ENCODE measurements at places on chromosomes 2 and 18. TPM values are rescaled to one million over a fixed set of nuclear protein-coding genes. Genes with fewer than 3 reads are reported as not detected.

CSRNP3 gene
- total RNA-seq, result 2.7 TPM

NPC1 gene
- total RNA-seq, result 254 TPM

WDFY1 gene
- total RNA-seq, result 74.6 TPM

PSD4 gene
- 1.8 TPM for total RNA-seq

CXCR1 gene
- not detected for total RNA-seq

FTCDNL1 gene
- total RNA-seq, result 5.0 TPM

GCG gene
- total RNA-seq, result not detected

ACVR1C gene
- 0.36 TPM for total RNA-seq

IKZF2 gene
- total RNA-seq, result 10.3 TPM

TNFRSF11A gene
- total RNA-seq, result under 0.01 TPM

MROH2A gene
- total RNA-seq, result not detected

RAB17 gene
- total RNA-seq, result not detected

RGPD4 gene
- not detected for total RNA-seq

MC4R gene
- not detected for total RNA-seq

KIF5C gene
- 0.36 TPM for total RNA-seq

GCKR gene
- total RNA-seq, result 1.4 TPM

CYP1B1 gene
- total RNA-seq, result 827 TPM

CROCC2 gene
- total RNA-seq, result under 0.01 TPM

VWA3B gene
- total RNA-seq, result 0.59 TPM

ADAM23 gene
- total RNA-seq, result 0.29 TPM

RRM2 gene
- 7.4 TPM for total RNA-seq

TUBA3E gene
- not detected for total RNA-seq

CDH20 gene
- total RNA-seq, result not detected

All from osteoblast (primary cell).